A549 treated with AZD2906 at 1 μM for 4 hours (cell line): ENCODE measurements at places on chromosomes 3 and 15. TPM values are rescaled to one million over a fixed set of nuclear protein-coding genes. Genes with fewer than 3 reads are reported as not detected.

The PYGO1 gene
- 5.9 to 8.2 TPM (median 6.5 TPM) in 5 replicates for total RNA-seq

The SOX2 gene
- total RNA-seq: 0.38 to 0.58 TPM (median 0.44 TPM) in 5 replicates

The ANKUB1 gene
- not detected in 5 replicates for total RNA-seq

The TLNRD1 gene
- 10.9 to 19.2 TPM (median 17.8 TPM) in 5 replicates for total RNA-seq

The IL5RA gene
- not detected in 5 replicates for total RNA-seq

The LRRC31 gene
- not detected in 5 replicates for total RNA-seq

The ARGFX gene
- not detected in 5 replicates for total RNA-seq

The MESP2 gene
- 0.09 to 0.83 TPM (median 0.40 TPM) in 5 replicates for total RNA-seq

The FMN1 gene
- 0.20 to 0.46 TPM (median 0.33 TPM) in 5 replicates for total RNA-seq

The GABRB3 gene
- total RNA-seq: 58.2 to 73.8 TPM (median 71.1 TPM) in 5 replicates

The ATRIP gene
- 8.4 to 10.0 TPM (median 9.0 TPM) in 5 replicates for total RNA-seq

The ST8SIA2 gene
- 0.46 to 0.56 TPM (median 0.50 TPM) in 5 replicates for total RNA-seq

The GOLGA6D gene
- 0.02 to 0.03 TPM in 2 of 5 replicates, not detected in the others for total RNA-seq

The CHRM5 gene
- 0.02 to 0.06 TPM (median 0.03 TPM) in 4 of 5 replicates, not detected in the other for total RNA-seq
